CD4-positive, alpha-beta T cell treated with Interleukin-17A for 1 hour (primary cell): ENCODE measurements at places on chromosomes 5 and 9.

- no peak for DNase-seq
Measured at GRCh38 chr5:158198636-158199035, 339.7 kb upstream of the CLINT1 start.

GRCh38 chr5:124905256-124906130 lies 159.1 kb upstream of the ZNF608 start:
- DNase-seq: no peak

DNA sequence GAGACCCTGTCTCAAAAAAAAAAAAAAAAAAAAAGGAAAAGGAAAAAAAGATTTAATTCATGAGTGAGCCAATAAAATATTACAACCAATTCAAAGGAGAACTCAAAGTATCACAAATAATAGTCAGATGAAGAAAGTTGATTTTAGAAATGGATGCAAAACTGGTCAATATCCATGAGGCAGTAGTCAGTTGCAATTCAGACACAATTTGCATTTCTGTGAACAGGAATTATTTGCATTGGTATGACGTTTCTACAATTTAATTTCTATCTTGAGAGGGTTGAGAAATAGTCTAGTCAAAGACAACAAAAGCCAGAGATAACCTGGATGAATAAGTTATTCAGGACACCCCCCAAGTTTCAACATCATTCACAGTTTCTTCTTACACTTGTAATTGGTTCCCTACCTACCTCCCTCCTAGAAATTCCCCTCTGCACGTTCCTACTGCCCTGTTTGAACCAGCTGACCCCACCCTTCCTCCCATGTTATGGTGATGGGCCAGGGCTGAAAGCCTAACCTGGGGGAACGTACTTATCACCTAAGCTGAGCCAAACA lies 28.6 kb upstream of the CDKN2AIPNL start:
- DNase-seq: no peak

- DNase-seq: no peak
Measured at GRCh38 chr5:9197881-9198260, 348.0 kb downstream of the SEMA5A start.

DNA sequence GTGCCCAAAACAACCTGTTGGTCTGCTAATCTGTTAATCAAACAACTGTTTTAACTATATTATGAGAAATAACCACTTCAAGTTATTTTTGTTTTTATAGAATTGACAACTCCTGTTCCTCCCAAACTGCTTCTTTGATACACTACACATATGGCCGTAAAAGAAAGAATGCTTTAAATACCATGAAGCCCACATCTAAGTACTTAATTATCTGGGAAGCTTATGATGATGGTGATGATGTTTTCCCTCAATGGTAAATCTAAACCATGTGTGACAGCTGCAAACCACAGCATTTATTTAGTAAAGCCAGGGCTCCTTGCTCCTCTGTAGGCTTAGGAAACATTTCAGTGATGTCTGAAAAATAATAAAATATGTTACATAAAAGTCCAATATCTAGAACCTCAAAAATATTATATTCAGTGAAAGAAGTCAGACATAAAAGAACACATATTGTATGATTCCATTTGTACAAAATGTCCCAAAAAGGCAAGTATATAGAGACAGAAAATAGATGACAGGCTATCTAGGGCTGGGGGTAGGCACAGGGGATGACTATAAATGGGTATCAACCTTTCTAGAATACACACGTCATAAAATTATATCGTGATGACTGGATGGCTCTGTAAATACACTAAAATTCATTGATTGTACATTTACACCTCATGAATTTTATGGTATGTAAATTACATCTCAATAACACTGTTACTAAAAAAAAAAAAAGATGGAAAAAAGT lies 154.1 kb downstream of the EFNA5 start:
- no peak for DNase-seq

GRCh38 chr9:89522959-89523285 lies 25.0 kb upstream of the SEMA4D start:
- DNase-seq: no peak

- DNase-seq: no peak
Measured at GRCh38 chr5:125891061-125891725, 532.0 kb upstream of the GRAMD2B start.

DNA sequence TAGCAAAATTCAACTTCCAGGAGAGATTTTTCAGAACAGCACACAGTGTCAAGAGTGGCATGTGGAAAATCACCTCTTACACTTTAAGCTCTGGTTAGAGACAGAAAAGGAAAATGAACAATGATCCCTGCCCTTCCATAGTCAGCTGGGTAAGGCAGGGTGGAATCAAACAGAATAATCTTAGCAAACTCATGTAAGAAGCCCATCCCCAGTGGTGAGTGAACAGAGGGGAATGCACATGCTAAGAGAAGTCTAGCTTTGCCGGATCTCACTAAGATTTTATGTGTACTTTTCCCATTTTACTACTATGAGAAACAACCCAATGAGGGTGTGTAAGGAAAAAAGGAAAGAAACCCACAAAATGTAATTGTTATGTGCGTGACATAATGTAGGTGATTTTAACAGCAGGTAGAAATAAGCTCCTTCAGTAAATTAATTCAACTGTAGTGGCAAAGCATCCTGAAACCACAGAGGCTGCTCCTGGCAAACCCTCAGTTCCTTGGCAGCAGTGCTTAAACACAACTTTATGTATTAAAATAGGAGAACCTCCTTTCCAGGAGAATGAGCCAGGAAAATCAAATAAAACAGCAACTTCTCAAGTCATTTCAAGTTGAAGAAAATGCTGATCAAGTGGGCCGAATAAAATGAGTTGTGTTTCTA lies 366.0 kb upstream of the TRPC7 start:
- no peak for DNase-seq

- DNase-seq: no peak
Measured at GRCh38 chr5:44321144-44321725, 68.0 kb downstream of the FGF10 start.

GRCh38 chr5:34001241-34001841 lies 6.5 kb downstream of the AMACR start:
- no peak for DNase-seq

- no peak for DNase-seq
Measured at GRCh38 chr9:111107141-111107540, 68.9 kb upstream of the LPAR1 start.

DNA sequence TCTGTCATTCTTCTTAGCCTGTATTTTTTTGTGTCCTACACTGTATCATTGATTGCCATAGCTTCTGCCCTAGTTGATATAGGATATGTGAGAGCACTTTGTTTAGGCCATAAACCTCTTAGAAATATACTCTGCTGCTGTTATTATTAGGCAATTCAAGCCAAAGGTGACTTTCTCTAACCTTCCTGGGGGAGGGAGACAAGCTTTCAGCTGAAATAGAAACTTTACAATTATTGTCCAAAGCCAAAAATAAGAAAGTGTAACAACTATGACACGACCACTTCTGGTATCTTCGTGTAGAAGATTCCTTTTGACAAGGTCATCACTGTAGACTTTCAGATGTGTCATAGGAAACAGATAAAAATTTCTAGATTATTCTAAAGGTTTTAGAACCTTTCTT lies 12.2 kb upstream of the CSNK1A1 start:
- no peak for DNase-seq

- no peak for DNase-seq
Measured at GRCh38 chr9:134225816-134226215, 61.5 kb upstream of the RNU6ATAC start.

DNA sequence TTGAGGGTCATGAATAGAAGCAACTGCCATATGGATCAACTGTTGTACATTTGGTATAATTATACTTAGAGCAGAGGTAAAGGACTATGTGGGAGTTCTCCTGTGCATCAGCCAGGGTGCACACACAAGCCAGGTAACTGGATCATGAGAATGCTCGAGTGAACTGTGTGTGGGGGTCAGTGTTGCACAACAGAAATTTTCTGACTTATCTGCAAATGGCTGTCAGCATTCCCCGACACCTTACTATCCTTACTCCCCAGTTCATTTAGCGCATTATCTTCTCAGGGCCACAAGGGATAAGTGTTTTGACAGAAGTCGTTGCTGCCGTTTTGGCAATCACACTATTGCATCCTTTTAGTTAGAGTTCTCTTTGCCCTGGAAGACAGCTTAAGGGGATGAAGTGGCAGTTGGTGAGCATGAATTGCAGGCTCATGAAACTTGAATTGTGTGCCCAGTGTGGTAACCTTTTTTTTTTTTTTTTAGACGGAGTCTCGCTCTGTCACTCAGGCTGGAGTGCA lies 1.7 kb downstream of the CANX start:
- no peak for DNase-seq
